A549 treated with Mapracorat at 1 μM for 4 hours (cell line): ENCODE measurements at places on chromosomes 2 and 18. TPM values are rescaled to one million over a fixed set of nuclear protein-coding genes. Genes with fewer than 3 reads are reported as not detected.

AGAP1 gene
- 14.2 to 23.1 TPM (median 20.4 TPM) in 5 replicates for total RNA-seq

CENPA gene
- 40.4 to 56.5 TPM (median 52.3 TPM) in 5 replicates for total RNA-seq

PSMA8 gene
- total RNA-seq, result not detected in 5 replicates

SGPP2 gene
- total RNA-seq, result 0.35 to 0.55 TPM (median 0.42 TPM) in 5 replicates

RAX gene
- not detected in 5 replicates for total RNA-seq

DNAH7 gene
- total RNA-seq, result 0.84 to 1.3 TPM (median 1.0 TPM) in 5 replicates

ELOA2 gene
- total RNA-seq, result not detected in 5 replicates

TANC1 gene
- total RNA-seq, result 7.6 to 9.9 TPM (median 9.4 TPM) in 5 replicates

RESP18 gene
- not detected in 5 replicates for total RNA-seq

ACMSD gene
- not detected in 5 replicates for total RNA-seq

CRYBA2 gene
- not detected in 5 replicates for total RNA-seq

REG1B gene
- not detected in 5 replicates for total RNA-seq

ADRA2B gene
- 0.05 to 0.13 TPM (median 0.09 TPM) in 5 replicates for total RNA-seq

PJVK gene
- 0.82 to 1.4 TPM (median 0.88 TPM) in 5 replicates for total RNA-seq

GREB1L gene
- 2.8 to 4.3 TPM (median 3.7 TPM) in 5 replicates for total RNA-seq

STPG4 gene
- total RNA-seq, result not detected in 5 replicates

NYAP2 gene
- total RNA-seq, result 0.02 TPM in 1 of 5 replicates, not detected in the others

TRPM8 gene
- total RNA-seq, result 0.11 to 0.47 TPM (median 0.21 TPM) in 5 replicates

HYCC2 gene
- 3.0 to 6.0 TPM (median 4.9 TPM) in 5 replicates for total RNA-seq

CGREF1 gene
- total RNA-seq, result 7.3 to 9.0 TPM (median 8.4 TPM) in 5 replicates

GPR155 gene
- 0.10 to 0.36 TPM (median 0.32 TPM) in 5 replicates for total RNA-seq

TRIM43B gene
- 0.13 to 0.17 TPM (median 0.15 TPM) in 3 of 5 replicates, not detected in the others for total RNA-seq

HNRNPA3 gene
- 352 to 394 TPM (median 363 TPM) in 5 replicates for total RNA-seq

EMILIN1 gene
- 0.27 to 0.56 TPM (median 0.47 TPM) in 5 replicates for total RNA-seq

PUM2 gene
- total RNA-seq, result 34.1 to 46.7 TPM (median 43.4 TPM) in 5 replicates

MALL gene
- 139 to 166 TPM (median 147 TPM) in 5 replicates for total RNA-seq

RGPD8 gene
- 1.6 to 4.1 TPM (median 3.3 TPM) in 5 replicates for total RNA-seq

MREG gene
- 4.2 to 5.3 TPM (median 4.9 TPM) in 5 replicates for total RNA-seq

LAMA1 gene
- 0.03 to 0.45 TPM (median 0.06 TPM) in 5 replicates for total RNA-seq

FOXI3 gene
- 0.06 to 0.07 TPM in 2 of 5 replicates, not detected in the others for total RNA-seq

POTEC gene
- total RNA-seq, result not detected in 5 replicates

C2orf81 gene
- 2.4 to 3.7 TPM (median 2.6 TPM) in 5 replicates for total RNA-seq

CAPN13 gene
- total RNA-seq, result 0.07 to 0.12 TPM (median 0.09 TPM) in 3 of 5 replicates, not detected in the others

SERPINB3 gene
- total RNA-seq, result 0.16 to 0.27 TPM in 2 of 5 replicates, not detected in the others

CD207 gene
- total RNA-seq, result not detected in 5 replicates

HJURP gene
- total RNA-seq, result 58.1 to 61.5 TPM (median 59.1 TPM) in 5 replicates

ACOXL gene
- not detected in 5 replicates for total RNA-seq

C2orf15 gene
- 0.43 to 1.0 TPM (median 0.81 TPM) in 5 replicates for total RNA-seq

MAB21L4 gene
- total RNA-seq, result 0.11 to 0.28 TPM (median 0.20 TPM) in 5 replicates

MPP4 gene
- total RNA-seq, result 0.09 to 0.10 TPM in 2 of 5 replicates, not detected in the others

HAAO gene
- not detected in 5 replicates for total RNA-seq

BOLL gene
- total RNA-seq, result not detected in 5 replicates

PMAIP1 gene
- total RNA-seq, result 11.7 to 13.9 TPM (median 13.1 TPM) in 5 replicates
